Fibroblast of mammary gland (primary cell): ENCODE measurements at places on chromosomes 11 and 22.

- DNase-seq, result peak; percentile 20
These were observed at the start of gene KCNE3 for GRCh38 chr11:74466916-74467885. KCNE3 (minus strand) TSS chr11:74467549; CDS start chr11:74457563, 9,986 bp downstream.

DNA sequence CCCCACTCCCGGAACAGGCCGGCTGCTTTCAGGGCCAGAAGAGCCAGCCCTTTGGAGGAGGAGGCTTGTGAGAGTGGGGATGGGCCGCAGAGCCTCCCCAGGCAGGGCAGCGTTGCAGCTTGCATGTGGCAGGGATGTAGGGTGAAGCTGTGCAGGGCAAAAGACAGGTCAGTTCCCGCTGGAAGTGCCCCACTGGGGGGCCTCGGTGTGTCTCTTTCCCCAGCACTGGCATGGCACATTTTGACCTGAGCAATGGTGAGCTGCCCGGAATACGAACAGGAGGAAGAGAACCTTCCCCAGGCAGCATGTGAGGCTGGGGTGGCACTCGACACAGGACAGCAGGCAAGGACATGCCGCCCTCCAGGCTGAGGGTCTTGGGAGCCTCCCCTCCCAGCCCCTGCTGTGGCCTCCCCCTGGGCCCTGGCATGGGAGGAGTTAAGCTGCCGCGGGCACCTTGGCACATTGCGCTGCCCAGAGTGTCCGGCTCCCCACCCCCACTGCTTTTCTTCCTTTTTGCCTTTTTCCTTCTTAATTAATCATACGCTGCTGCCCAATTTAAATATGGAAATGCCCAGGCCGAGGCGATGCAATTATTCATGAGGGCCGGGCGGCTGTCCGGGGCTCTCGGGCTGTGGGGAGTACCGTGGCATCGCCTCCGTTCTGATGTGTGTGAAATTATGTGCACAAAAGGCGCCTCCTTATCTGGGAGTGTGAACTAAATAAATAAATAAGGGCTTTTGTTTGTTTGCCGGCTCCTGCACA, 76.0 kb upstream of the WNT7B start:
- peak; percentile 49 for DNase-seq

DNA sequence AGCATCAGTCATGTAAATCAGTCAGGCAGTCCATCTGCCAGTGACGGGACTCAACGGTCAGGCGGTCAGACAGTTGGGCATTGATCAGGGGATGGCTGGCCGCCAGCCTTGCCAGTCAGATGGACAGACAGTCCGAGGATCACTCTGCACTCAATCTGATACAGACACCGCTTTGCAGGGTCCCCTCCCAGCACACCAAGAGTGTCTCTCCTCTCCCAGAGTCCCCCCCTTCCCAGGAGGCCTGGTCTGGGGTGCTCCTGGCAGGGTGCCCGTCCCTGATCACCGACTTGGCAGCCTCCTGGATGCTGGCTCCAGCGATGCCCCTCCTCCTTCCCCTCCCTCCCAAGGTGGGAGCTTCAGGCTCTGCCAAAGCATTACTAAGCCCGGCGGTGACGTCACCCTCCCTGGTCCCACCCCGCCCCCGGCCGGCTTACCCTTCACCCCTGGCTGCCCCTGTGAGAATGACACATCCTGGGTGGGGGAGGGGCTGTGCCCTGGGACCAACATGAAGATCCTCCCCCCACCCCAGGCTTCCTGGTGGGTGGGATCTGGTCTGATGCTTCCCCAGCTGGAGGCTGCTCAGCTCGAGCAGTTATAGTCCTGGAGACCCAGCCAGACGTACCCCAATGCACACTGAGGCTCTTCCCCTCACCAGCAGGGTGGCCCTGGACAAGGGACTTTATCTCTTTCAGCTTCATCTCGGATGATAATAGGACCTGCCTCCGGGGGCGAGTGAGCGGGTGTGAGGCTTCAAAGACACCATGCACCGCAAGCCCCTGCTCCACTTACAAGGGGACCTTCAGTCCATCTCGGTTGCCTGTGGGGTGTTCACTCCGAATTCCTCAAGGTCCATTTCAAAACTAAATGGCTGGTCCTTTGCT, 69.2 kb downstream of the CD82 start:
- peak; percentile 86 for DNase-seq

- peak; percentile 3 for DNase-seq
These were observed 2.1 kb upstream of the SMIM38 start for GRCh38 chr11:69153661-69154060.

- peak; percentile 67 for DNase-seq
These were observed at the start of gene SLC25A22 for GRCh38 chr11:798093-798713. SLC25A22 (minus strand) TSS chr11:798281; CDS start chr11:795006, 3,275 bp downstream.

- DNase-seq, result peak; percentile 7
These were observed 518 bp upstream of the CHRM1 start for GRCh38 chr11:62921573-62922188.

DNA sequence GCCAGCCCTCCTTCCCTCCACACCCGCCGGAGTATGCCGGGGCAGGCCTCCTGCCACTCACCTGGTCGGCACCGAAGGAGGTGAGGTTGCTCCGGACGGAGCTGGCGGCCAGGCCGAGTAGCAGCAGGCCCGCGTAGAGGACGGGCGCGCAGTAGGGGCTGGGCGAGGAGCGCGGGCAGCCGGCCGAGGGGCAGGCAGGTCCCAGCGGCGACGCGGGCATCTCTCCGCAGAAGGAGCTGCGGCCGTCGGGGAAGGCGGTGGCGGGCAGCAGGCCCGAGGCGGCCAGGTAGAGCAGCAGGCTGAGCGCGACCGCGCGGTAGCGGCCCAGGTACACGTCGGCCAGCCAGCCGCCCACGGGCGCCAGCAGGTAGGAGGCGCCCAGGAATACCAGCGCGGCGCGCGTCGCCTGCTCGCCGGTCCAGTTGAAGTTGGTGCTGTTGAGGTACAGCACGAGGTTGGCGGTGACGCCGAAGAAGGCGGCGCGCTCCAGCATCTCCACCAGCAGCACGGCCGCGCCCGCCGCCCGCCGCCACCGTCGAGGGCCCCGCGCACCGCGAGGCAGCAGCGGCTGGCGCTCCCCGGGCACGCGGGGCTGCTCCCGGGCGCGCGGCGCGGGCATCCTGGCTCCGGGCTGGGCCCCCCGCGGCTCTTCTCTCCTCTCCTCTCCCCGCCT, 907 bp downstream of the SLC15A3 start:
- no peak for DNase-seq

DNA sequence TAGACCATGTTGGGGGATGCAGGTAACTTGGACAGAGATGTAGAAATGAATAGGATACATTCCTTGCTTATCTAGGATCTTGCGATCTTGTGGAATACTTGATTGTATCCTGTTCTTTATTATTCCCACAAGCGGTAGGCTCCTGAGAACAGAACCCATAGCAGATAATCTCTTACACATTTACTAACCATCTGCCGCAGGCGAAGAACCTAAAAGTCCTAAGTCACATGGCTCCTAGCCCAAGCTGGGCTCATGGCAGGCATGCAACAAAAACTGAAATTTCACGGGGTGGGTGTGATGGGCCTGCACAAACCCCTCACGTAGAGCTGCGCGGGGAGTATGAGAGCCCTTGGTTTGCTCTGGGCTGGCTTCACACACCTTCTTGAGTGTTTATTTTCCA, 177.4 kb upstream of the NECTIN1 start:
- DNase-seq, result no peak

- no peak for DNase-seq
These were observed 9.9 kb downstream of the CTSC start for GRCh38 chr11:88327462-88328143.

- DNase-seq, result no peak
These were observed 39.0 kb upstream of the CHKA start for GRCh38 chr11:68160100-68160695.

- DNase-seq, result no peak
These were observed 182.0 kb upstream of the MTMR2 start for GRCh38 chr11:96105944-96106343.

- DNase-seq, result no peak
These were observed 38.4 kb upstream of the CRYBB3 start for GRCh38 chr22:25161017-25161915.

- DNase-seq, result no peak
These were observed 76.8 kb upstream of the CCND1 start for GRCh38 chr11:69563946-69564775.

DNA sequence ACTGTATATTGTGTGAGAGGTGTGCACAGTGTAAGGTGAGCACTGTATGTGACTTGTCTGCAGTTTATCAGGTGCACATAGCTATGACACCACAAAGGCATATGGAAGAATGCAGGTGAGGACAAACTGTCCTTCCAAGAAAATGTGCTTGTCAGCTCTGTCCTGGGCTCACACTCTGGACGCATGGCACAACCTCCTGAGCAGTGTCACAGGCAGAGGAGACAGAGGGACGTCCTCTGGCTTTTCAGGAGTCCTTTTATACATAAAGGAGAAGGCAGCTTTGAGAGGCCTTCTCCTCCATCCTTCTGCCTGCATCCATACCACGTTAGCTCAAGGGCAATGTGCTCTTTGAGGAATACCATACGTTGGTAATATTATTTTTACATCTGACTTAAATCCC, 7.5 kb upstream of the MYOD1 start:
- no peak for DNase-seq

- no peak for DNase-seq
These were observed 64.2 kb downstream of the DGCR2 start for GRCh38 chr22:19057999-19058491.
